ENCODE measurements at places on chromosomes 1 and 21.

DNA sequence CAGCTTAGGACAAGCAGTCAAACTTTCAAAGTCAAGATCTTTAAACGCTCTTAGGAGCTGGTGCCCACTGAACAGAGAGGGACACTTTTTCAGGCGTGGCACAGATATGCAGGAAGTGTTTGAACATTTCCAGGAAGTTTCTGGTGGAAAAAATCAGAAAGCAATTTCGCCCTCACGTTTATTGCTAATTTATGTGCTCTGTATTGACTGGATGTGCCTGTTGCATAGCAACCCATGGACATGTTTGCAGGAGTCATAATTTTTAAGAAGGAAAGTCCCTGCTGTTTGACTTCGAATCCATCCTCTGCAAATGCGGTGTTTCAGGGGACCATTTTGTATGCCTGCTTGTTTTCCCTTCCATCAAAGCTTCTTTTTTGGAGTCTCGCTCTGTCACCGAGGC lies 239.9 kb upstream of the IRF2BP2 start:
- no peak for DNase-seq

DNA sequence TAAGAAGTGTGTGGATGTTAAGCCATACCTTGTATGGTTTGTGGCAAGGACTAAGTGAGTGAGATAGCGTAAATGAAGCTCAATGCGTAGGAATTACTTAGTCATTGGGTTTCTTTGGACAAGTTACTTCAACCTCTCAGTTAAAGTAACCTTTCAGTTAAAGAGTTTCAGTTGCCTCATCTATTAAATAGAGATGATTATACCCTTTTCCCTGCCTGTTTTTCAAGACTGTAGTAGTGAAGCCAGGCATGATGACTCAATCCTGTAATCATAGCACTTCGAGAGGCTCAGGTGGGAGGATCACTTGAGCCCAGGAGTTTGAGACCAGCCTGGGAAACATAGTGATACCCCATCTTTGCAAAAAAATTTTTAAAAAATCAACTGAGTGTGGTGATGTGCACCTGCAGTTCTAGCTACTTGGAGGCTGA lies 6.3 kb downstream of the ZMPSTE24 start:
- DNase-seq: no peak

GRCh38 chr1:226655251-226656163 lies 83.6 kb downstream of the ITPKB start:
- DNase-seq: no peak

GRCh38 chr1:201036188-201036842 lies 12.8 kb upstream of the KIF21B start:
- DNase-seq: no peak

DNA sequence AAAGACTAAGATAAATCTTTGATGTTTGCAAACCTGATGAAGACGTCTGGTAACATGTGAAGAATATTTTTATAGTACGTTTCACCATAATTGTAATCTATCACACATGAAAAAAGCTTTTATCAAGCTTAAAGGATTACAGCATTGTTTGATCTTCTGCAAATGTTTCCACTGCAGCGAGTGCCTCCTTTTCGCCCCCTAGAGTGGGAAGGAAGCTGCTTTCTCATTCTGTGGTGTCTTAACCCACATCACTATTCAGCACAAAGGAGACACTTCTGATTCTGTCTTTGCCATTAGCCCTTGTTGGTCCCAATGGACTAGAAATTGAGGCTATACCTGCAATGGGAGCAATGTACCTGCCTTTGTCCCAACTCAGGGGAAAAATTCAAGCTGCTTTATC lies 46.0 kb upstream of the IL12RB2 start:
- DNase-seq: no peak

- DNase-seq: no peak
Observed at GRCh38 chr1:230037261-230037660, 29.8 kb upstream of the GALNT2 start.

- peak; percentile 77 for DNase-seq
Observed at GRCh38 chr1:175152006-175152652, 40.4 kb downstream of the KIAA0040 start.

DNA sequence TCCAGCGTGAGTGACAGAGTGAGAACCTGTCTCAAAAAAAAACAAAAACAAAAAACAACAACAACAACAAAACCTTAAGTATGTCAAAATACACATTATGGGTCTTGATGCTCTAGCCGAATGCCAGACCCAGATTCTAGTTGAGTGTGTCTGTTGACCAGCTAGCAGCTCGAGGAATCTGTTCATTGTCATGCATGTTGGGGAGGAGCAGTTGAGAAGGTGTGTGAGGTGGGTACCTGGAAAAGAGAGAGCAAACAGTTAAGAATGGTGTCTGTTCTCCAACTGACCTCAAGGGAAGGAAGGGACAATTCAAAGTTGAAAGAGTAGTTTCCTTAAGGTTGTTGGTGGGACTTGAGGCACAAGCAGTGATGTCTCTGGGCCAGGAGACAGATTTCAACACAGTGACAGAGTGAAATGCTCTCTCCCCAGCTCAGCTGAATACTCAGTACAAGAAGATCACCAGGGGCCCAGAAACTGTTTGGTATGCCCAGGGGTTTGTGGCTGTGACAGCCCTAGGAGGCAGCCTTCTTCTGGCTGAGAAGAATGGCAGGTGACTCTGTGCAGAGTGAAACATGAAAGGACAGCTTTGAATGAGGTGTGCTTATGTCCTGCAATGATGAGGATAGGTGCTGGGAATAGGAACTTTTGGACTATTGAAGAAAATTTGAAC lies 14.4 kb upstream of the POU2F1 start:
- no peak for DNase-seq

DNA sequence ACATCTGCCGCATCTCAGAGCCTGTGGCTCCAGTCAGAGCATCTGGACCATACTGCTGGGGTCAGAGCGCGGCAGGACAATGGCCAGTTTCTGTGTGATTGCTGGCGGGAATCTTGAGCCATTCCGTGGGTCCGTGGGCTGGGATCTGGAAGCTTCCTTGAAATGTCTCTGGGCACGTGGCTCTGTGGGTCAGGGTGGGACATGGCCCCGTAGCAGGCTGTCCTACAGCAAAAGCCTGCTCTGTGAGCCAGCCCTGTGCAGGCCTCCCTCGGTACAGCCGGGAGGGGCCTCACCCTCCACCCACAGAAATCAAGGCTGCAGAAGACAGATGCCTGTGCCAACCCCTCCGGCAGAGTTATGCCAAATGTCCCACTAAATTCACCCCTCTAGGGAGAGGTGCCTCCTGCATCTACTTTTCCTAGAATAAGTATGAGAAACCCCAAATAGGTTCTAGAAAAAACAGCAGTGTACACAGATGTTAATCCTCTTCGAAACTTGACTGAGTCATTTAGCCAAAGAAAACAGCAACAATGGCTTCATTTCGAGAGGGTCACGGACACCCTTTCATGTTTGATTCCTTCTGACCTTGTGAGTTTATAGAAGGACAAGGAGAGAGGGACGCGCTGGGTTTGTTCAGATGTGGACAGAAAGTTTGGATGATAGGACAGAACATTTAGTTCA lies 27.8 kb downstream of the COL18A1 start:
- DNase-seq: no peak

DNA sequence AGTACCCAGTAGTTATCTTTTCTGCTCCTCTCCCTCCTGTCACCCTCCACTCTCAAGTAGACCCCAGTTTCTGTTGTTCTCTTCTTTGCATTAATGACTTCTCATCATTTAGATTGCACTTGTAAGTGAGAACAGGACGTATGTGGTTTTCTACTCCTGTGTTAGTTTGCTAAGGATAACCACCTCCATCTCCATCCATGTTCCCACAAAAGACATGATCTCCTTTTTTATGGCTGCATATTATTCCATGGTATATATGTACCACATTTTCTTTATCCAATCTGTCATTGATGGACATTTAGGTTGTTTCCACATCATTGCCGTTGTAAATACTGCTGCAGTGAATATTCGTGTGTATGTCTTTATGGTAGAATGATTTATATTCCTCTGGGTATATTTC lies 1346.5 kb downstream of the MRPL39 start:
- DNase-seq: no peak

Measured in endothelial cell (in vitro differentiated cells).